Stimulated activated CD8-positive, alpha-beta memory T cell treated with anti-CD3 and anti-CD28 coated beads, Interleukin-2, amount 100 ng/mL, for 48 hours (primary cell): ENCODE measurements at places on chromosomes 5 and 9.

DNA sequence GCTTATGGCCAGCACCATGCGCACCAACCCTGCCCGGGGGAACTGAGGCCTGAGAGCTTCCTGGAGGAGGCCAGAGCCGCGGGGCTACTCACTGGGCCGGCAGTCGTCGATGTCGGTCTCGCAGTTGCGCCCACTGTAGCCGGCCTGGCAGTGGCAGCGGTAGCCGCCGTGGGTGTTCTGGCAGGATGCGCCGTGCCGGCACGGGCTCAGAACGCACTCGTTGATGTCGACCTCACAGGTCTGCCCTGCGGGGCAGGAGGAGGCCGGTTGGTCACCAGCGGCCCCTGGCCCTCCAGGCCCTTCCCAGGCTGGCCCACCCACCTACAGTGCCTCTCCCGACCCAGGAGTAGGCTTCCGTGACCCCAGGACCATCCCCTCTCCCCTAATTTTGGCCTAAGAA lies 27.7 kb upstream of the SEC16A start:
- DNase-seq = no peak

- DNase-seq = no peak
Measured at GRCh38 chr9:85702726-85703289, 38.9 kb downstream of the AGTPBP1 start.

GRCh38 chr5:42995360-42995751 lies 44.8 kb downstream of the ANXA2R start:
- DNase-seq = no peak

DNA sequence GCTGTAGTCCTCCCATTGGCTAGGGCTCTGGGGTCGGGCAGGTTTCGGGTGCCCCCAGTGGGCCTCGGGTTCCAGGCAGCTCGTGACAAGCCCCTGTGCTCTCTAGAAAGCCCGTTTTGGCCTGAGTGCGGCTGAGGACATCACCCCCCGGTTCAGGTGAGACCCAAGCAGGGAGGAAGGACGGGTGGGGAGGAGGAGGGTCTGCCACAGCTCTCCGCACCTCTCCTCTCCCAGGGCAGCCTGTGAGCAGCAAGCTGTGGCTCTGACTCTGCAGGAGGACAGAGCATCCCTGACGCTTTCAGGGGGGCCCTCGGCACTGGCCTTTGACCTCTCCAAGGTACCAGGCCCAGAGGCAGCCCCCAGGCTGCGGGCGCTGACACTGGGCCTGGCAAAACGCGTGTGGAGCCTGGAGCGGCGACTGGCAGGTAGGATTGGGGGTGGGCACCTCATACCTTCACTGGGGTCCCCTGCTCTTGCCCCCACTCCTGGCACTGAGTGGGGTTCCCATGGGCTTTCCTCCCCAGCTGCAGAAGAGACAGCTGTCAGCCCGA lies 672 bp downstream of the PAXX start:
- DNase-seq = no peak

- DNase-seq = no peak
Measured at GRCh38 chr5:22521521-22521920, 331.6 kb downstream of the CDH12 start.

DNA sequence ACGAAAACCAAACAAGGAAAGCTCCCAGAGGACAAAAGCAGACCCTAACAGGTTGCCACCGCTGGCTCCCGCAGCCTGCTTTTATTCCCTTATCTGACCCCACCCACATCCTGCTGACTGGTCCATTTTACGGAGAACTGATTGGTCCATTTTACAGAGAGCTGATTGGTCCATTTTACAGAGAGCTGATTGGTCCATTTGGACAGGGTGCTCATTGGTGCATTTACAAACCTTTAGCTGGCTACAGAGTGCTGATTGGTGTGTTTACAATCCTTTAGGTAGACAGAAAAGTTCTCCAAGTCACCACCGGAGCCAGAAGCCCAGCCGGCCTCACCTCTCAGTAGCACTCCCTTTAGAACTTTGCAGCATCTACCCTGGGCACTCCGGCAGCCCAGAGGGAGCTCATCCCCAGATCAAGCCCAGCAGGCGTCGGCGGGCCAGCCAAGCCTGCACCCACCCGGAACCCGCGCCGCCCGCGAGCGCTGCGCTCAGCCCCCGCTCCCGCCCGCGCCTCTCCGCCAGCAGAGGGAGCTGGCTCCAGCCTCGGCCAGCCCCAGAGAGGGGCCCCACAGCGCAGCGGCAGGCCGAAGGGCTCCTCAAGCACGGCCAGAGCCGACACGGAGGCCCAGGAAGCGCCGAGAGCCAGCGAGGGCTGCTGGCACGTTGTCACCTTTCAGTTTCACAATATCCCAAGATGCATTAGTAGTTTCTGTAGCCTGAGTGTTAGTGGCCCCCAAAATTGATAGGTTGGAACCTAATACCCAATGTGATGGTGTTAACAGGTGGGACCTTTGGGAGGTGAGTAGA lies 35.3 kb upstream of the CLPTM1L start:
- DNase-seq = peak; percentile 41

DNA sequence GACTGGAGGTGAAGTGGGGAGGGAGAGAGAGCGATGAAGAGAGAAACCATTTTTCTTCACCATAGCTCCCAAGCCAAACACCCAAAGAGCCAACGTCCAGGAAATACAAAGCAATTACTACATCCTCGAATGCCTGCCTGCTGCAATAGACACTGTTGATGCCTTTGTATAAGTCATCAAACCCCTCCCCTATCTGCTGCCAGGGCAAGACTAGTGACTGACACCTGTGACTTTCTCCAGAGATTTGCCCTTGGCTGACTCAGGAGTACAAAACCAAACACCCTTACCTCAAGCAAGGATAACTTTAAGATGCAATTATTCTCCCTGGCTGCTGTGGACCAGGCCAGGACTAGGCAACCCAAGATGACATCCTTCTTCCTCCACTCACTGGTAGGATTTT lies 81.8 kb upstream of the RASA1 start:
- no peak for DNase-seq

DNA sequence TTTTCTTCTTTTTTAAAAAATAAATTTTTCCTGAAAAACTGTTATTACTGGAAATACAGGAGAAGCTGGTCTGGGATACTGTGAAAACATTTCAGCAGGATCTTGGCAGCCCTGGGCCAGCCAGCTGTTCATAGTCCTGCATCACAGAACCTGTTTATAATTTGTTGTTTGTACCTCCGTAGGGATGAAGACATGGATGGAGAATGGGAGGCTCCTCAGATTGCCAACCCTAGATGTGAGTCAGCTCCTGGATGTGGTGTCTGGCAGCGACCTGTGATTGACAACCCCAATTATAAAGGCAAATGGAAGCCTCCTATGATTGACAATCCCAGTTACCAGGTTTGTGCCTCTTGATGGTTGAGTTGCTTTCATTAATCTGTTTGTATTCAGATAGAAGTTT lies 12.4 kb upstream of the MAML1 start:
- DNase-seq = no peak

- no peak for DNase-seq
Measured at GRCh38 chr5:97231025-97231636, 48.1 kb upstream of the RIOK2 start.
